SK-N-MC (cell line): ENCODE measurements at places on chromosomes 4 and X.

DNA sequence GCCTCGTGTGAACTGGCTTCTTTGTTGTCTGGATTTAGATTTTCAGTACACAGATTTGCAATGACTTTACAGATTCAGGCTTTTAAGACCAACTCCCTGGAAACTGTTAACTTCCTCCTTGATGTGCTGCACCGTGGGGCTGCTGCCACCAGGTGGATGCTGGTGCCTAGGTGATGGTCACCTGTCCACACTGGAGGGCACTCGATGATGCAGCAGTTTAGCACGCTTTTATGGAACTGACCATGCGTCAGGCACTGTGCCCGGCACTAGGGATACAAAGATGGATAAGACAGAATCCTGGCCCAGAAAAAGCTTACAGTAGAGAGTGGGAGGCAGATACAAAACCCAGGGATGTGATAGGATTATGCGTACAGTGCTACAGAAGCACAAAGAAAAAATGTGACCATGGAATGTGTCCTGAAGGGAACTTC lies 180.7 kb downstream of the CEP135 start:
- DNase-seq: no peak

DNA sequence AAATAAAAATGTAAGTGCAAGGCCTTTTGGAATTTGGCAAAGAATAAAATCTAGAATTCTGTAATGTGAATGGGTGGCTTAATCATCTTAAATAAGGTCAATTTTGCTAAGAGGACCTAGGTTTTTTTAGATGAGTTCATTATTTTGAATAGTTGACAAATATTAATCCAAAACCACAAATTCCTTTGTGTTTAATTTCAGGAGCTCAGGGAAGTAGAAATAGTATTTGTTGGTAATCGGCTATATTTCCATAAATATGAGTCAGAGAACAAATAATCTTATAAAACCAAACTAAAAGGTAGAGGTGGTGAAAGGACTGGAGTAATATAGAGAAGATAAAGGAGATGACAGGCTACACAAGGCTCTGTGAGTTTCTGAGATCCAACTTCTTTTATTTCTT lies 190.4 kb upstream of the TLL1 start:
- no peak for DNase-seq

- DNase-seq: peak; percentile 16
These were observed 16.9 kb upstream of the ANOS1 start for GRCh38 chrX:8748855-8749254.

GRCh38 chr4:32858971-32859370 lies 2138.8 kb downstream of the PCDH7 start:
- DNase-seq: no peak

DNA sequence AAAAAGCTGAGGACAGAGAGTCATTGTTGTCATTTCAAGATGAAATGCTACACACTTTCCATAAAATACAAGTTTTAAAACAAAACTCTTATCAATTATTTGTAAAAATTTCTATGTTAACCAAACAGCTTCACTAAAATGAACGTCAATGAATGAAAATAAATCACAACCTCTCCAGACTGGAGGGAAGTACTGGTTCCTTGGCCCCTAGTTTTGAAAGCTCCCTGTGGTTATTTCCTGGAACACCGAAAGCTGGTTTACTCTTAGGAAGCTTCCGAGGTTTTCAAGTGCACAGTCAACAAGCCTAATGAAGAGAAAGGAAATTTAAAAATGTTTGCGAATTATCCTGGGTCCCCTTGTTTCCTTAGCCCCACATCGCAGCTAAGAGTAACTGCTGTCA lies 191.1 kb upstream of the TTC29 start:
- no peak for DNase-seq

GRCh38 chr4:111650674-111651086 lies 494.6 kb upstream of the FAM241A start:
- DNase-seq: no peak

GRCh38 chr4:53644607-53645006 lies 53.3 kb upstream of the LNX1 start:
- DNase-seq: no peak

DNA sequence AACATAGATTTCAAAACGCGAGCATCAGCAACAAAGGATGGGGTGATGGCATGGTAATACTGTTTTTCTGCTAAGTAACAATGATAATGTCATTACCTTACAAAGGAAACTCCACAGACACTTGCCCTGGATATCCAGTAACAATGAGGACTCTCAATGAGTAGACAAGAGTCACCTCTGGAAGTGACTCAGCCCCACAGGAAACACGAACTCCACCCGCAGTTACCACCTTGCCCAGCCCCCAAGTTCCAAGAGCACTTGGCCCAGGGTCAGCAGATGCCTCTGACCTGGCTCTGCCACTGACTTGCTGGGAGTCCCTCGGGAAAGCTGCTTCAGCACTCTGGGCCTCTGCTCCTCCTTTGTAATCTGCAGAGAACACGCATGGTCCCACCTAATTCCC lies 110.3 kb upstream of the MAP3K15 start:
- DNase-seq: no peak

- no peak for DNase-seq
These were observed 24.6 kb downstream of the F9 start for GRCh38 chrX:139554991-139555675.

DNA sequence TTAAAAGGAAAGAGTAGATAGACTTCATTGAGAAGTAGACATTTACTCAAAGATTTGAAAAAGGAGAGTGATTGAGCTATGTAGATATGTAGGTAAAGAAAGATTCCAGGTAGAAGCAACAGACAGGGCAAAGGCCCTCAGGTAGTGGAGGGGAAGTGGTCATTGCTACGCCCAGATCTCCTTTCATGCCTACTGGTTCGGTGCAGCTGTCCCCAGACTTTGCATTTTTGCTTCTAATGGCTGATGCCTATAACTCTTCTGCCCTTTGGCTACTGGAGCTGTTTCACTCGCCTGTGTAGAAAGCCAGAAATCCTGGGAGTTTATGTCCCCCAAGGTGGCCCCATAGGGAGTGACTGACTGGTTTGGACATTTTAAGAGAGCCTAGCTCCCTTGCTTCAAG lies 16.9 kb upstream of the ARMCX2 start:
- DNase-seq: no peak

DNA sequence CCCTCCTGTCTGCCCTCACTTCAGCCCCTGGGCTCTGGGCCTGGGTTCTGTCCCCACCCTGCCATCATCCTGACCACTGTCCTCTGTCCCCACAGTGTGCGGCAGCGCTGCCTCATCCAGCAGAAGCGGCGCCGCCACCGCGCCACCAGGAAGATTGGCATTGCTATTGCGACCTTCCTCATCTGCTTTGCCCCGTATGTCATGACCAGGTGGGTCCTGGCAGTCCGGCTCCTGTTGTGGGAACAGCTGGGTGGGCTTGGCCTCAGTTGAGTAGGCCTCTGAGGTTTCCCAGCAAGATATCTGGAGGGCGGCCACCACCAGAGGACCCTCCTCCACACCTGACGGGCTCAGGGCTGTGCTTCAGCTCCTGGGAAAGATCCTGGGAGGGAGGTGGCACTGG lies 2.2 kb downstream of the GPR78 start:
- no peak for DNase-seq

DNA sequence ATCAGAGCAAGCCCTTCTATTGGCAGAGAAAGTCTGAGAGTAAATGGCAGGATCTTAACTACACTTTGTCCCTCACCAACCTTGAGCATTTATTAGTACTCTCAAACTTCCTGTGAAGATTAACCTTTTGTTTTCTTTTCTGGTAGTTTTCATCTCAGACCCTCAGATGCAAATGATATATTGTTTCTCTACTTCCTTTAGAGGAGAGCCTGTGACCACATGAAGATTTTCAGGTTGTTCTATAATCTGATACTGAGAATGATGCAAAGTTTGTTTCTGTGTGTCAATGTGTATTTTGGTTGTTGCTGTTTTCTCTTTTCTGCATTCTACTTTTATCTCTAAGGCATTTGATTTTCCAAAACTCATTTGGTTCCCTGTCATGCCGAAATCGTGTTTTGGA lies 165.8 kb upstream of the CYSLTR1 start:
- no peak for DNase-seq

DNA sequence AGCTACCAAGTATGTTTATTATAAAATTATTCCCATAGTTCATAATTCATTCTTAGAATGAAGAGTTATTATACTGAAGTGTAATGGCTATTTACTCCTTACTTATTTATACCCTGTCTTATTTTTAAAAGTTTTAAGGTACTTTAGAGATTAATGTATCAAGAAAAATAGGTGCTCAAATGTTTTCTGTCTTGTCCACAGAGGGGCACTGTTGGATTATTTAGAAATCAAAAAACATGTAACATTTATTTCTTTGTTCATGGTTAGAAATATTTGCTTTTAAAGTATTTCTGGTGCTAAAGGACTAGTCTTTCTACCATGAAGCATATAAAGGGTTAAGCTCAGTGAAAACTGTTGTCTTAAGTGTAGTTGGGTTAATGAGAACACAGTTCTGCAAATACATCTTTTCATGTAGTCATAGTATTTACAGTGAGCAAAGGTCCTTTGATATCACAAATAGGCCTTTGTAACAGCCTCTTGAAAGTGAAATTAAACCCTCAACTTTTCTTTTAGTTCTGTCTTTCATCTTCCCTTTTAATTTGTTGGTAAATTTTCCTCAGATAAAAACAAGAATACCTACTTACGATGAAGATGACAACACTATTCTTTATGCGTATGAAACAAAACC lies 7.7 kb downstream of the SCML1 start:
- DNase-seq: no peak

DNA sequence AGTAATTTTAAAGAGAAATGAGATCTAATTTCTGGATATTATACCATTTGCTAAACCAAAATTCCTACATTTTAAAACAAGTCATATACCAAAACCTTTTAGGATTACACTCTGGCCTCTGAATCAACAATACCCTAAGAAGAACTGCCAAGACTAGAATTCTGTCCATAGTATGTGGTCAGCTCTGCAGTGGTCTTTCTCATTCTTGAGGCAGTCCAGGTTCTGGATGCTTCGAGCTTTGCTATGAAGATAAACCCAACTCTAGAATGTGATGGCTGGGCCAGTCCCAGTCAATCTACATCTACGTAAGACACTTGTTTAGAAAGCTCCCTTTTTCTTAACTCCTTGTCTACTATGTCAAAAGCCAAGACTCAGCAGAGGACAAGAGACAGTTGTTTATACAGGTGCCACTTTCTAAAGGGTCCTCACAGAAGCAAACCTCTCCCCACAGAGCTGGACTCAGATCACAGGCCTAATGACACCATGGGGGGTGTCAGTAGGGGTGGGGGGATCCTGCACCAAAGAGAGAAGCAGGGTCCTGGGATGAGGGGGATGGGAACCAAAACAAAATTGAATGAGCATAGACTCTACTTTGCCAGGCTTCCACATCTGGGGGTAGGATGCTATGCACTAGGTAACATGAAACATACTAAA lies 63.2 kb downstream of the SH3RF1 start:
- DNase-seq: no peak
